BE2C (cell line): ENCODE measurements at places on chromosomes 2 and 18.

DNA sequence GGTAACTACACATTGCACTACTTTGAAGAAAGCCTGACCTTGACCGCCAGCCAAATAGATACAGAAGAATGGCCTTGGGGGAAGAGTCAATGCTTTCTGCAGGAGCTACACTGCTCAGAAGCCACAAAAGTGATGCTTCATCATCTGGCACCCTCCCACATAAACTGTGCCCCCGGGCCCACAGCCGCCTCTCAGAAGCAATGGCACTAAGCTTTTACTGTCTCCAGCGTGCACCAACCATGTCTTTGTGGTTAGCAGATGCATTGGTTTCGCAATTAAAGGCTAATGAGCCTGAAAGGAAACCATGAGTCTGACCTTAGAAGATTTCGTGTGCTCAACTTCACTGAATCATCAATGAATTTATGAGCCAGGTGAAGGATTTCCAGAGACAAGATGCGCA lies 209.4 kb upstream of the TRIB2 start:
- peak; percentile 55 for DNase-seq

GRCh38 chr18:3340682-3341097 lies 78.8 kb downstream of the MYL12B start:
- DNase-seq: no peak

DNA sequence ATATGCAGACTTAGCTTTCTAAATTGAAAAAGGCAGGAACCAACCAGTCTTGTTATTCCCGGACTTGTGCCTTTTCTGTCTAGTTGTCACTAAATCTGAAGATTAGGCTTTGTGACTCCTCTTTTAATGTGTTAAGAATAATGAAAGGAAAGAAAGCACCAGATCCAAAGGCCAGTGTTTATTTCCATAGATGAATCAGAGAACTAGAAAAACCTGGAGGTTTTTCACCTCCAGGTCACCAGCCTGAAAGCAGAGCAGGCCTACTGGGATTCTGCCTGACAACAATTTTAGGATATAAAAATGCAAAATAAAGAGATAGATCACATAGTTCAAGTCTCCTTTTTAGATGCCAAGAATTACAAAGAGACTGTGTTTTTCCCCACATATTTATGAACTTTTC lies 160.4 kb downstream of the GULP1 start:
- DNase-seq: no peak

- DNase-seq: no peak
Observed at GRCh38 chr18:49869354-49869753, 56.0 kb upstream of the ACAA2 start.

- no peak for DNase-seq
Observed at GRCh38 chr2:62733546-62733945, 28.0 kb downstream of the EHBP1 start.

GRCh38 chr2:53064154-53064553 lies 703.5 kb upstream of the CHAC2 start:
- no peak for DNase-seq

- peak; percentile 8 for DNase-seq
Observed at GRCh38 chr2:27967076-27967475, 76.5 kb downstream of the BABAM2 start.

DNA sequence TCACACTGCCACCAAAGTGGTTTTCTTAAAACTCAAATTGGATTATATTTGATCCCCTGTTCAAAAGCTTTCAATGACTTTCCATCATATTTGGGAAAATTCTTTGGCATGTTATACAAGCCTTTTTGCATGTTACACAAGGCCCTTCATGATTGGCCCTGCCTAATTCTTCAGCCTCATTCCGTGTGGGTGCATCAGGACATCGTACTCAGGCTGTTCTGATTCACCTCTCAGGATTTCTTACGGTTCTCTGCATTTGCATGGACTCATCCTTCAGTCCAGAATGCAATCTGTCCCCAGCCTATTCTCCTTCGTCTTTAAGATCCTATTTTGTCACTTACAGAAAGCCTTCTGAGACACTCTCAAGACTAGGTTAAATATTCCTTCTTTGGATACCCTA lies 107.8 kb downstream of the LYPD1 start:
- DNase-seq: no peak

DNA sequence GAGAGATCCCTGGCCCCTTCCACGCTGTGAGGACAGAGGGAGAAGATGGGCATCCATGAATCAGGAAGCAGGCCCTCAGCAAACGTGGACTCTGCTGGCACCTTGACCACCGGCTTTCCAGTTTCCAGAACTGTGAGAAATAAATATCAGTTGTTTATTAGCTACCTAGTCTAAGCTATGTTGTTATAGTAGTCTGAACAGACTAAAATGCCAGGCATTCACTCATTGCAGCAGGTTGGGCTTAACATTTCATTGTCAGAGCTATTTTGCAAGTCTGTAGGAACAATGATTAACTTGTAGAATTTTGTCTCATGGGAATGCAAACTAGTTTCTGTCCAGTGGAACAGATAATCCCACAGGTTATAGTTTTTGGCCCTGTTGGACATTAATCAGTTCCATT lies 24.8 kb upstream of the TBC1D8 start:
- DNase-seq: no peak

GRCh38 chr2:96907115-96908041 lies 37.5 kb upstream of the SEMA4C start:
- DNase-seq: peak; percentile 37

DNA sequence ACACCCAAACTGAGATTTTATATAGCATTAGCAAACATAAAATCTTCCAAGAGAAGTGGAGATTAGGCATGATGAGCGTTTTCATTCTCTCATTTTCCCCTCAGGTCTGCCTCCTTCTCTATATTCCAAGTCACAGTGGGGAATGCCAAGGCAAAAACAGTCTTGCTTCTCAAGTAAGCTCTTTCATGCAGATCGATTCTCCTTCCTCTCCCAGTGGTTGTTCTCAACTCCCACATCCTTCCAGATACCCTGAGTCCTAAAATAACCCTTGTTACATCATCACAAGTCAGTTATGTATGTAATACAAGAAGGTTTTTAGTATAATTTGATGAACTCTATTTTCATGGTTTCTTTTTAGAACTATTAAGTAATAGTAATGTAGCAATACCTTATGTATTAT lies 150.6 kb downstream of the TXNL1 start:
- no peak for DNase-seq

DNA sequence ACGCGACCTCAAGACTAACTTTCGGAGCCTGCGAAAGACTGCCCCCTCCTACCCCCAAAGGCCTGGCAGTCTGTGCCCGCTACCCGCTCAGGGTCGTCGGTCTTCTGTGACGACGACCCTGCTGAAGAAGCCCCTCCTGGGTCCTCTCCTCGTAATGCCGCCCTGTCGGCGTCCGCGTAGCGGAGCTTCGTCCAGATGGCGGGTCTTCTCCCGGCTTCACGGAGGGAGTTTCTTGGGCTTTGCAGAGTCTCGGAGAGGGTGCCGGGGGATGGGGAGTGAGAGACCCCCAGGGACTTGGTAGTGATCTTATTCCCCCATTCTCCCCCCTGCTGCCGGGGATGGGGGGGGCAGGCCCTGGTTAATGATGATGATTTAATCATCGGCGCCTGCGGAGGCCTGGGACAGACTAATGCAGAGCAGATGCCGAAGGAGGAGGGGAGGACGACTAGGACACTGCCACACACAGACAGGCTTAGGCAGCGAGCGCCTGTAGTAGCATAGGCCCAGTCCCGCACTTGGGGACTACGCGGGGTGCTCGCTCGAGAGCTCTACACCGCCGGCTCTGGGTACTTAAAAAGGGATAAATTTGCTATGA lies 528 bp upstream of the PCGF1 start:
- peak; percentile 91 for DNase-seq

GRCh38 chr2:219638217-219638947 lies 11.0 kb downstream of the SLC4A3 start:
- DNase-seq: no peak

DNA sequence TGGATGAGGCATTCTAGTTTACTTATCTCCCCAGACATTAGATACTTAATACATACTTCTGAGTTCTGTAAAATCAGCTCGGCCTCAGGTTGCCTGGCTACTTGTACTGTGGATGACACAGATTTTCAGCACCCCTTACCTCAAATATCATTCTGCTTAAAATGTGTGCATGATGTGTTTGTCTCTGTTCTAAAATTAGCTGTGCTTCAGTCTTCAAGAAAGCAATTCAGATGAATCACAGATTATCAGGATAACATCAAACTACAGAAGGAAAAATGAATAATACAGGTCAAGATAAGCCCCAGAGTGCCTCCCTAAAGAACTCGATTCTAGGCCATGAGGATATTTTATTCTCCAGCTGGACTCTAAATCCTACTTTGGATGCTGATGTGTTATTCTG lies 21.3 kb upstream of the MAPRE2 start:
- DNase-seq: no peak

- DNase-seq: no peak
Observed at GRCh38 chr2:15804691-15805090, 135.7 kb upstream of the MYCN start.

GRCh38 chr2:50480507-50480906 lies 551.4 kb downstream of the NRXN1 start:
- no peak for DNase-seq

GRCh38 chr2:213703406-213704098 lies 419.3 kb downstream of the SPAG16 start:
- DNase-seq: no peak

- no peak for DNase-seq
Observed at GRCh38 chr2:112031473-112032223, 23.4 kb upstream of the TMEM87B start.

DNA sequence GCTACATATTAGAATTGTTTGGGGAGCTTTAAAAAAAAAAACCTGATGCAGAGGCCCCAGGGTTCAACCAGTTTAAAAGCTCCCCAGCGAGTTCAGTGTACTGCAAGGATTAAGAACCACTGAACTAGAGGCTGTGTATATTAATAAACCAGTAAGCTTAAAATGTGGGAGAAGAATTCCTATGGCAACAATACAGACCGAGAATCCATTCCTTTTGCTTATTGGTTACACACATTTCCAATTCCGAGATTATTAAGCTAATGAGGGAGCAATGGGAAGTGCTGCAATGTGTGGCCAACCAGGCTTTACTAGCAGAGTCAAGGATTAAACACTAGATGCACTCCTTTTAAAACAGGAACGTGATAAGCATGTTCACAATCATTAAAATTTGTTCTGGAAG lies 204.4 kb downstream of the TDRD15 start:
- DNase-seq: no peak

DNA sequence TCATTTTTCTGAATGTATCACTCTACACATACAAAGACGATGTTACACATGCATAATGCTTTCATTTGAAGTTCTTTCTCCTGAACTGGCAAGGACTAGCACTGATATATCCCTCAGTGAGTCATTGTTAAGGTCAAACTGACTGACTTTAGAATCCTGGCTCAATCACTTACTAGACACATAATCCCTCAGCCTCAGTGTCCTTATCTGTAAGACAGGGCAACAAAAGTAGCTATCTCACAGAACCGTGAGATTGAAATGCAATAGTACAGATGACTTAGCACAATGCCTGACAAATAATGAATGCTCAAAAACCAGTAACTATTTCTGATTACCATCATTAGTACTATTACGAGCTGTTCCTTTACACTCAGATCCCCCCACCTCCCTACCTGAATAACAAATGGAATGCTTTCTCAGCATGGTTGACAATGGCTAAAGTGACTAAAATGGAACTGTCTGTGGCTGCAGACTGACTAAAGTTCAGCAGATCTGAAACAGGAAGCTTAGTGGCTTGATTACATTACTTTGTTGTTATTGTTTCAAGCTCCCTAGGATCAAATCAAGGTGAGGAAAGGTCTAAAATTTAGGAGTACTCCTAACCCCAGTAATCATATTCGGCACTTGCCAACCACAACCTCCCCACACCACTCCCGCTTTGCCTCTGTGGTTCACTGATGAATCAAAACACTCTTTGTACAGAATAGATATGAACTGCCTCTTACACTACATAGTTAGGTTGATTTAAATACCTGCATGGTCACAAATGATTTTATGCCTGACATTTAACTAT lies 35.8 kb upstream of the CACNB4 start:
- no peak for DNase-seq

GRCh38 chr2:234025891-234026401 lies 24.6 kb upstream of the SPP2 start:
- DNase-seq: no peak

- DNase-seq: no peak
Observed at GRCh38 chr18:62767321-62767720, 52.0 kb downstream of the PHLPP1 start.

DNA sequence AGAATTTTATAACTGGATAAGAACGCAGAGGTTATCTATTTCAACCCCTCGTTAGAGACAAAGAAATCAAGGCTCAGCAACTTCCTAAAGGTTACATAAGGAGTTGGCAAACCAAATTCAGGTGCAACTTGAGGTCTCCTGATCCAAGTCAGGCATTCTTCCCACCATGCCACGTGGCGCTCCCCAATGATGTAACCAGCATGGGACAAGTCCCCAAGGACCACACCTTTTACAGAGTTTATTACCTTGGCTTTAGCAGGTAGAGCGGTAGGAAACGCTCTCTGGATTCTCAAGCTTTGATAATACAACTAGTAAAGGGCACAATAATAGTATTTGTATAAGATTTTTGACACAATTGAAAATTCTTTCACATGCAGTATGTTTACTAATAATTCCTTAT lies 26.7 kb upstream of the MBOAT2 start:
- no peak for DNase-seq

GRCh38 chr2:221443645-221444044 lies 128.5 kb downstream of the EPHA4 start:
- no peak for DNase-seq

DNA sequence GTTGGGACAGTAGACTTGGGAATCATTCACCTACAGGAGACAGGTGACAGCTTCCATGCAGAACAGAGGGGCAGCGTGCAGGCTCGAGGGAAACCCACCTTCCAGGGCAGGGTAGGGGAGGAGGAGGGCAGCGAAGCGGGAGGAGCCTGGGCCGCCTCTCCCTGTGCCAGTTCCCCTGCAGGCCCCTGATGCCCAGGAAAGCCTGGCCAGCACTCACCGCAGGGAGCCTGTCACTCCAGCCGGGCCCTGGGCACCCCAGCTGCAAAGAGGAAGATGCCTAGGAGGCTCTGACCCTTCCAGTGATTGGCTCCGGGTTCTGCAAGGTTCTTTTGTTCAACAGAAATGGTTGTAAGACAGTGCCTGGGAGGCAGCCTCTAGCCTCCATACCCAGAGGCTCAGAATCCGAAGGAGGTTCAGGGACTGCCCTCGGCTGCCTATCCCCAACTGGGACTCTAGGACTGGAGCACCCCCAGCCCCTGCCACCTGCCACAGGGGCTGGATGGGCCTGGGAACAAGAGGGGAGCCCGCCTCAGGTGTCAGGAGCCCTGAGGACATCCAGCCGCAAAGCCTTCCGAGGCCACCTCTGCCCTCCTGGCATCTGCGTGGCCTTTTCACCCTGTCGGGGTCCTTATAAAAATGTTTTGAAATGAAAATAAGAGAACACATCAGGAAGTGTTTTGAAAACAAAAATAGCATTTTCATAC lies 103.2 kb downstream of the PTGR3 start:
- DNase-seq: no peak
